ENCODE measurements at places on chromosomes 3 and 15. TPM values are rescaled to one million over a fixed set of nuclear protein-coding genes. Genes with fewer than 3 reads are reported as not detected.

Gene GABRA5
- total RNA-seq, result not detected

Gene PSTPIP1
- 224 TPM for total RNA-seq

Gene CLDN1
- 0.07 TPM for total RNA-seq

Gene TRPM1
- not detected for total RNA-seq

Gene COL6A6
- not detected for total RNA-seq

Gene TRH
- total RNA-seq, result not detected

Gene DPPA2
- not detected for total RNA-seq
